HCT116 (cell line): ENCODE measurements at places on chromosomes 3 and 15. TPM values are rescaled to one million over a fixed set of nuclear protein-coding genes. Genes with fewer than 3 reads are reported as not detected.

GRCh38 chr3:6262010-6262409, 598.9 kb upstream of the GRM7 start:
- H3K27me3 ChIP-seq, result no peaks in the 10 kb centered on the region
- H3K27ac ChIP-seq, result no peak overlapping the region
- no peaks in the 10 kb centered on the region for H3K4me1 ChIP-seq
- no peaks in the 10 kb centered on the region for H3K36me3 ChIP-seq
- no peak for DNase-seq
- H3K4me3 ChIP-seq, result no peak overlapping the region

DNA sequence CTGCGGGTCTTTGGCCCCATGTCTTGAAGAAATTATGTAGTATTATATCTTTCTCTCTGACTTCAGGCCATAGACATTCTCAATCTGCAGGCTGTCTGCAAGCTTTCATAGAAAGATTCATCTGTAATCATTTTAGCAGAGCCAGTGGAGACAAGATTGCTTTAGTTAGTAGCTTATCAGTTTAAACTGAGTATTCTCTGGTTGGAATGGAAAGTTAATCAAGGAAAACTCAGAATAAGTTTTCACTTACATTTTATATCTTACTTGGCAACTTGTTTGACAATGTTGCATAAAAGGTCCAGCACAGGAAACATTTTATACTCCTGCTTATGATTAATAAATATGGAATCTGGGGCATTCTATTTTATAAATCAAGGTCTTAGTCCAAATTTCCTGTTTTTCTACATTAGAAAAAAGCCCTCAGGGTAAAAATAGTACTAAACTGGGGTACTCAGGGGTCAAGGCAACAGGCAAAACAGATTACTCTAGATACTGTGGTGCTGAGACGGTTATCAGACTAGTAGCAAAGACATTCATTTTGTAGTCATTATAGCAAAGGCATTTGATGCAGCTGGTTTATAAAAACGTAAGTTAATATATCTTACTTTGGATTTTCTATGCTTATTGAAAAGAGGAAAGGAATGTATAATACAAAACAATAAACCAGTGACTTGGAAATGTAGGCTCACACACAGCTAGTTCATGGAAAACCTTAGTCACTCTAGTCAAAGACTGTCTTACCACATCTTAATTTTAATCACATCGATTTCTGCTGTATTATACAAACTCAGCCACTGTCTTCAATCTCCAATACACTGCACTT, 45.2 kb upstream of the FILIP1L start:
- no peak overlapping the region for H3K4me3 ChIP-seq
- H3K27ac ChIP-seq, result no peak overlapping the region
- no peaks in the 10 kb centered on the region for H3K4me1 ChIP-seq
- H3K36me3 ChIP-seq, result 0 out of 2 replicates have a peak, but pooled peaks cover 6% of the 10 kb centered on the region
- no peaks in the 10 kb centered on the region for H3K27me3 ChIP-seq
- DNase-seq, result no peak

GRCh38 chr3:60282866-60283265, 968.4 kb downstream of the FHIT start:
- no peaks in the 10 kb centered on the region for H3K27me3 ChIP-seq
- no peak overlapping the region for H3K4me3 ChIP-seq
- no peak overlapping the region for H3K27ac ChIP-seq
- H3K4me1 ChIP-seq, result no peaks in the 10 kb centered on the region
- no peak for DNase-seq

GRCh38 chr15:39145854-39146625, 434.8 kb upstream of the THBS1 start:
- no peak overlapping the region for H3K4me3 ChIP-seq
- no peaks in the 10 kb centered on the region for H3K27me3 ChIP-seq
- no peak overlapping the region for H3K27ac ChIP-seq

DNA sequence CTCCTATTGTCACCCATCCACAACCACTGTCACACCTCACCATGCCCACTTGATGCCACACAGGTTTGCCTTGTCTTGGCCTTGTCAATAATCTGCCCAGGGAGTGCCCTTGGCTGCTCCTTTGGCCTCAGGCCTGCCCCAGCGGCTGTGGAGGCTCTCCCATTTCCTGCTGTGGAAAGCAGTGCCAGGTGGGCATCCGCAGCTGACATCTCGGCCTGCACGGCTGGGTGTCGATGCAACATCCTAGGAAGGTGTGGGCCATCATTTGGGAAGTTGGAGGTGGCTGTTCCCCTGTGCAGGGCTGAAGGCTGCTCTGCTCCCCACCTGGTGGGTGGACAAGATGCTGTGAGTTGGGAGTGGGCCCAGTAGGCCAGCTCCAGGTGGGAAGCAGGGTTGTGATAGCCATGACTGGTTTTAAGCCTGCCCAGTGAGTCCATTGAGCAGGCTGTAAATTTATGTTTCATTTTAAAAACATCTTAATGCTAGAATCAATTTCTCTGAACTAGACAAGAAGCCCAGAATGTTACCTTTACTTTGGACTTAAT, 12.5 kb downstream of the DNAH1 start:
- no peaks in the 10 kb centered on the region for H3K36me3 ChIP-seq
- H3K4me1 ChIP-seq, result no peaks in the 10 kb centered on the region; the same call in 1 of the 2 replicates
- H3K27me3 ChIP-seq, result no peaks in the 10 kb centered on the region
- no peak overlapping the region for H3K27ac ChIP-seq

DNA sequence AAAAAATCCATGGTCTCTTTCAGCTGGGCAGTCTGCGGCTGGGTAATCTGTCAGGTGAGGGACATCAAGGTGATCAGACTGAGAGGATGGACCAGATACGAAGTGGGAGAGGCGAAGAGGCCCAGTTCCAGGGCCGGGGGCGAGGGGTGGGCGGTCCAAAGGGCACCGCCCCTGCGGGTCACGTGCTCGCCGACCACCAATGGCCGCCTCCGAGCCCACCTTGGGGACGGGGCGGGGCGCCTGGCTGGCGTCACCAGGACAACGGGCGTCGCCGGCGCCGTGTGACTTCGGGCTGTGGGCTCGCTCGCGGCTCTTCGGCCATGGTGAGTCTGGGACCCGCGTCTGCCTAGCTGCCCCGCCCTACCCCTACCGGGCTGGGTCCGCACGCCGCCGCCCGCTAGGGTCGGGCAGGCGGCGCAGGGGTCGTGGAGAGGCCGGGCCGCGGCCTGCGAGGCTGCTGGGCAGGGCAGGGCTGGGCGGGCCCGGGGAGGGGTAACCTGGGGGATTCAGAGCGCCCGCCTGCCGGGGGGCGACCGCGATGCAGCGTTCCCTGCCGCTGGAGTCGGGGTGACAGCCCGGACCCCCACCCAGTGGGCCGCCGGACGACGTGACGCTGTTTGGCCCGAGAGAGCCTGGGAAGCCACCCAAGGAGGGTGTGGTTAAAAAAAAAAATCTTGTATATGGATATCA, at the start of gene FBXL2:
FBXL2 (plus strand) TSS at position 250 of the 690 bp plus-strand sequence; CDS start at position 321, 71 bp downstream.
- H3K36me3 ChIP-seq, result no peaks in the 10 kb centered on the region
- peak within 1 kb of the TSS; percentile 44; the same call in 1 of the 2 replicates for H3K27ac ChIP-seq
- H3K4me3 ChIP-seq, result peak within 1 kb of the TSS; percentile 66
- peak; percentile 57 for DNase-seq

Gene ZIC4
- not detected for total RNA-seq

DNA sequence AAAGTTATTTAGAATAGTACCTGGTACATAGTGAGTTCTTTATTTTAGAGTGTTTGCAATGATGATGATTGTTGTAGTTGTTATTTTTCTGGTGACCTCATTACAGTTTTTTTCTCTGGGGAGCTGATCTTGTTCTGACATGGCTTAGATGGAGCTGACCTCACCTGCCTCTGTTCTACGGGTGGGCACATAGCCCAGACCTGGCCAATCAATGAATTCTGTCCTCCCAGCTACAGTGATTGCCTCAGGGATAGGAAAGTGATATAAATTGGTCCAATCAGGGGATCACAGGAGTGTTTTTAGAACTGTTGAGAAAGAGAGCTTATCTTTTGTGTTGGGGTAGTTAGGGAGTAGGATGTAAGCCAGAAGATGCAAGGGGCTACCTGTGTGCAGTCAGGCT, 3.2 kb upstream of the NANOGP8 start:
- no peaks in the 10 kb centered on the region for H3K36me3 ChIP-seq
- no peak overlapping the region for H3K27ac ChIP-seq
- no peaks in the 10 kb centered on the region for H3K27me3 ChIP-seq
